Stomach (tissue), 19 donors: ENCODE measurements at places on chromosomes 7 and 10.

GRCh38 chr7:3133811-3134385, 90.2 kb upstream of the CARD11 start:
- no peak overlapping the region for H3K27ac ChIP-seq
- peaks cover 15% of the 10 kb centered on the region for H3K27me3 ChIP-seq
- no peak for DNase-seq

GRCh38 chr7:102024769-102025391, 207.5 kb downstream of the CUX1 start:
- no peaks in the 10 kb centered on the region for H3K27me3 ChIP-seq
- no peak overlapping the region for H3K4me3 ChIP-seq
- H3K27ac ChIP-seq, result no peak overlapping the region

GRCh38 chr7:133436014-133436428, 183.1 kb downstream of the EXOC4 start:
- no peaks in the 10 kb centered on the region for H3K36me3 ChIP-seq
- H3K27me3 ChIP-seq, result no peaks in the 10 kb centered on the region
- H3K27ac ChIP-seq, result no peak overlapping the region
- no peak for DNase-seq
- no peak overlapping the region for H3K4me3 ChIP-seq

- no peaks in the 10 kb centered on the region for H3K36me3 ChIP-seq
- H3K4me1 ChIP-seq, result no peaks in the 10 kb centered on the region
- no peaks in the 10 kb centered on the region for H3K27me3 ChIP-seq
- no peak overlapping the region for H3K4me3 ChIP-seq
- no peak for DNase-seq
Measured at GRCh38 chr10:17891435-17891834, 60.3 kb upstream of the SLC39A12 start.

DNA sequence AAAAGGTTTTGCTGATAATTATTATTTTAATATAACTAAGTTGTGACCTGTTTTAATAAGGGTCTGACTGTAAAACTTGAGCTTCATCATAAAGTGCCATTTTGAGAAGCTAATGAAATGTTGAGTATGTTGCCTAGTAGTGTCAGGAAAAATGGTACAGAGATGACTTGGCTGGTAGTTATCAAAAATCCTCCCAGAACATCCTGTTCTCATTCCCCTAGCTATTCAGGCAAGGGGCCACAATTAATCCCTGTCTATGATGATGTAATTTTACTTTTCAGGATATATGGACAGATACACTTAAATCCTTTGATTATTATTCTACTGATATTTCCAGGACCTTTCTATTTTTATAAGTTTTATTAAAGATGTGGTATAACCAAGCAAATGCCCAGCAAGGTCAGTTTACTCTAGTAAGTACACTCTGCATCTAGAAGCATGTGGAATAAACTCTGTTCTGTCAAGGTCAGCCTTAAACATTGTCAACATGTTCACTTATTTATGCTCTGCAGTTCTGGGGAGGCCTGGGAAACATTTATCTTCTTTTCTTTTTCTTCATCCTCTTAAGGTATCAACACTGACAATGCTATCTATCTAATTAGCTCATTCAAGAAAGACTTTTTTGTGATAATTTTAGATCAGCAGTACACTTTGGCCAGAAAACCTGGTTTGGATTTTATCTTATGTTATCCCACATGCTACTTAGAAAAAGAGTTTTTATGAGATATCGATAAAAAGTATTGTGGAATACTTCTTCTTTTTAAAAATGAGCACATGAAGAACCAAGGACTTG, 32.1 kb downstream of the BTRC start:
- no peaks in the 10 kb centered on the region for H3K36me3 ChIP-seq
- H3K27me3 ChIP-seq, result no peaks in the 10 kb centered on the region
- no peak overlapping the region for H3K4me3 ChIP-seq
- no peak overlapping the region for H3K27ac ChIP-seq
- H3K4me1 ChIP-seq, result no peaks in the 10 kb centered on the region

- no peaks in the 10 kb centered on the region for H3K4me1 ChIP-seq
- H3K36me3 ChIP-seq, result no peaks in the 10 kb centered on the region
- H3K27me3 ChIP-seq, result no peaks in the 10 kb centered on the region
- no peak for DNase-seq
- no peak overlapping the region for H3K27ac ChIP-seq
Measured at GRCh38 chr10:59072038-59072437, 104.4 kb upstream of the PHYHIPL start.

DNA sequence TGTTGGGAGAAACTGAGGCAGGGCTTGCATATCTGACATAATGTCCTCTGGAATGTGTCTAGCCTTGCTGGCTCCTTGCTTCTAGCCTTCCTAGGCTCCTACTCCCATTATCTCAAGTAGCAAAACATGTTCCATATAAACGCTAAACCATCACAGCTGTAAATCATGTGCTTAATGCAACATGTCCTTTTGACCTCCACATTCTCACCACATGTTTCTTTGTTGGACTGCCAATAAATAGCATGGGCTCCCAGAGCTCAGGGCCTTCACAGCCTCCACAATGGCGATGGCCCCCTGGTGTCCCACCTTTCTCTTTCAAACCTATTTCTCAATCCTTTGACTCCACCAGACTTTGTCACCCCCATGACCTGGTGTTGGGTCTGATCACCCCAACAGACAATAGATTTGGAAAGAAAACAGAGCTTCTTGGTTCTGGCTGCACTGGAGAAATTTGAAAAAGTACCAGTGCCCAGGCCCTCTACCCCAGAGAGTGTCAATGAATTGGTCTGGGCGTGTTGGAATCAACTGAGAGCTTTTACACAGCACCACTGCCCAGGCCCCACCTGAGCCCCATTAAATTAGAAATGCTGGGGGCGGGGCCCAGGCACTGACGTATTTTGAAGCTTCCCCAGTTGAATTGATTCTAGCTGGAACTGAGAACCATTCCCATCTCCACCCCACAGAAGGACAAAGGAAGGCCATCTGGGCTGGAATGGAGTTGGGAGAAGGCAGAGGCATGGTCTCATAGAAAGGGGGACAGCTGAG, 41.3 kb upstream of the GGCT start:
- no peak overlapping the region for H3K4me3 ChIP-seq
- no peak overlapping the region for H3K27ac ChIP-seq
- peak; percentile 11 for DNase-seq

DNA sequence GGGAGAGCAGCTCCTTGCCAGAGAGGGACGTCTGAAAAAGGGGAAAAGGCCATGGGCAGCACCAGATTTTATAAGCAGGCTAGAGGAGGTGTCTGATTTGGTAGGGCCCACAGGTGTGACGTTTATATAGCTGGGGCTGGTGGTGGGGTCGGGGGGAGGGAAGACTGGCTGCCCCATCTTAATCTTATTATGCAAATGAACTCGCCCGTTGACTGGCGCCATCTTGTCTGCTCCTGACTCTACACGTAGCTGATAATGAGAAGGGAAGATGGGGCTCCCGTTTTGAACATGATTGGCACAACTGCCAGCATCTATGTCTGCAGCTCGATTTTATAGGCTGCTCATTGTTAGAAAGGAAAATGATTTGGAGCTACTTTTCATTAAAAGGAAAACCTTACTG, 28.6 kb upstream of the CADPS2 start:
- H3K36me3 ChIP-seq, result no peaks in the 10 kb centered on the region
- H3K4me3 ChIP-seq, result no peak overlapping the region
- no peak for DNase-seq
- H3K27me3 ChIP-seq, result no peaks in the 10 kb centered on the region

- no peaks in the 10 kb centered on the region for H3K36me3 ChIP-seq
- no peaks in the 10 kb centered on the region for H3K4me1 ChIP-seq
- no peak for DNase-seq
- H3K27me3 ChIP-seq, result peaks cover 36% of the 10 kb centered on the region
- no peak overlapping the region for H3K4me3 ChIP-seq
- H3K27ac ChIP-seq, result no peak overlapping the region
Measured at GRCh38 chr10:131792809-131793208, 108.0 kb upstream of the PPP2R2D start.

GRCh38 chr7:138979226-138979979, 1.8 kb downstream of the KIAA1549 start:
- H3K36me3 ChIP-seq, result no peaks in the 10 kb centered on the region

GRCh38 chr7:80420876-80421275, 91.0 kb downstream of the GNAT3 start:
- H3K4me1 ChIP-seq, result no peaks in the 10 kb centered on the region
- H3K36me3 ChIP-seq, result no peaks in the 10 kb centered on the region
- no peak overlapping the region for H3K27ac ChIP-seq
- no peak for DNase-seq
